IMR-90 (cell line): ENCODE measurements at places on chromosomes 5 and 9. TPM values are rescaled to one million over a fixed set of nuclear protein-coding genes. Genes with fewer than 3 reads are reported as not detected.
A peak's percentile ranks its signal among the peaks of the same experiment; 100 is the strongest.

Gene DAB2
- total RNA-seq, result 50.0 and 97.2 TPM in 2 replicates

Gene DYNC2I2
- total RNA-seq, result 36.1 and 37.1 TPM in 2 replicates

Gene CDKN2B-AS1
- total RNA-seq, result 1.1 and 1.7 TPM in 2 replicates

Gene PCDHGA1
- total RNA-seq, result 0.83 and 0.90 TPM in 2 replicates

Gene PTGER4
- 7.9 and 10.6 TPM in 2 replicates for total RNA-seq

Gene DMGDH
- total RNA-seq, result under 0.01 and 0.18 TPM in 2 replicates

Gene WDR5
- 18.3 and 19.2 TPM in 2 replicates for total RNA-seq

GRCh38 chr5:19179571-19179970, 808.4 kb downstream of the CDH18 start:
- H3K27me3 ChIP-seq, result no peaks in the 10 kb centered on the region
- no peak overlapping the region for H3K27ac ChIP-seq

- H3K27ac ChIP-seq, result no peak overlapping the region
- no peaks in the 10 kb centered on the region; the same call in 1 of the 2 replicates for H3K27me3 ChIP-seq
- H3K4me1 ChIP-seq, result peaks cover 28% of the 10 kb centered on the region
- H3K36me3 ChIP-seq, result no peaks in the 10 kb centered on the region
Observed at GRCh38 chr5:139741823-139742172, 53.8 kb upstream of the PSD2 start.

DNA sequence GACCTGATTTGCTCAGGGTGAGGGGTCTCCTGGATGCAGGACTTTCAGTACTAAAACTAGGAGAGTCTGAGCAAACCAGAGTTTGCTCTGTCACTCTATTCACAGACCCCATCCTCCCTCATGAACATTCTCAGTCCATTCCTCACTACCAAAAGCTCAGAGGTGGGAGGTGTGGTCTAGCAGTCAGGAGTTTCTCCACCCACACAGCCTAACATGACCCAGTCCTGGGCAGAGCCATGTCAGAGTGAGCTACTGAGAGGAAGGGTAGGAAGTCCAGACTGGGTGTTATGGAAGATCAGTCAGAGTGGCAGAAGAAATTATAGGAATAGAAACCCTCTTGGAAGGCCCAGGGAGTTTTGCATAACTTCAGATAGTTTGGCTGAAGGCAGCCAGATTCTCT, 113.3 kb upstream of the GRAMD2B start:
- DNase-seq, result no peak
- no peak overlapping the region for H3K4me3 ChIP-seq
- H3K27ac ChIP-seq, result no peak overlapping the region
- H3K4me1 ChIP-seq, result no peaks in the 10 kb centered on the region
- peaks cover 2% of the 10 kb centered on the region; the same call in 1 of the 2 replicates for H3K27me3 ChIP-seq

- no peak overlapping the region for H3K4me3 ChIP-seq
- H3K27ac ChIP-seq, result no peak overlapping the region
- no peaks in the 10 kb centered on the region for H3K36me3 ChIP-seq
Observed at GRCh38 chr9:88498880-88499279, 36.1 kb upstream of the NXNL2 start.

DNA sequence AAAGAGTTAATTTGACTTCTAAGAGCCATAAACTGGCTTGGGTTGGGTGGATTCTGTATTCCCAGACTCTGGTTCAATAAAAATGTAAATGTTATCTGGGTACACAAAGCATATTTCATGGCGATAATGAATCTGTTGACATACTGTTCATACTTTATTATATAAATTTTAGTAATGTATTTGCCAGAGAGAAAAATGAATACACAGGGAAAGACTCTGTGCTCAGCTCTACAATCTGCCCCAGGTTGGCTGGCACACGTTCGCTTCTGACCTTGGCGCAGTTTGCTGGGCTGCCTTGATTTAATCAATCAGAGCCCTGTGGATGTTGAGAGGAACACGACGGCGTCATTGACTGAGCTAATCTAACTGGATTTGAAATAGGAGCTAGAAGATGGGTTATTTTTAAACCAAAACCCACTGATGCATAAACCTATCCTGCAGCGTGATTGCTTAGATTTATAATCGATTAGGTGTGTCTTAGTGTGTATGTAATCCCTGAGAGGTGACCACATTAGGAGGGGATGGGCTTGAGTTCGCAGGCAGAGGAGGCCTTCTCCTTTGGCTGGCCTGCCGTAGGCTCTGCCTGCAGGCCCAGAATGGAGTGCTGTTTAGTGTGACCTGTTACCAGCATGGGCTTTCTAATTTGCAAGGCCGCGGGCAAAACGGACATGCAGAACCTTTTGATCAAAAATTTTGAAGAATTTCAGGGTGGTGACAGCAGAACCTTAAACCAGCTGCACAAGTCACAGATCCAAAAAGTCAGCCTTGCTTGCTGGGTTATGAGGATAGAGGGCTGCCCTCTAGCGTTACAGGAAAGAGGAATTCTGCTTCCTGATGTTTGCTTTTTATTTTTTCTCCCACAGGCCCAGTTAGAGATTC, 3.9 kb upstream of the ADCY2 start:
- H3K36me3 ChIP-seq, result no peaks in the 10 kb centered on the region
- no peak overlapping the region for H3K27ac ChIP-seq
- H3K27me3 ChIP-seq, result no peaks in the 10 kb centered on the region; the same call in 1 of the 2 replicates
- H3K4me1 ChIP-seq, result no peaks in the 10 kb centered on the region
- no peak overlapping the region for H3K4me3 ChIP-seq

GRCh38 chr5:89991592-89991991, 418.0 kb downstream of the CETN3 start:
- DNase-seq, result no peak
- H3K4me1 ChIP-seq, result no peaks in the 10 kb centered on the region
- no peak overlapping the region for H3K4me3 ChIP-seq

GRCh38 chr9:93567271-93567959, 9.0 kb upstream of the PHF2 start:
- peak overlapping the region; percentile 85 for H3K27ac ChIP-seq
- H3K27me3 ChIP-seq, result no peaks in the 10 kb centered on the region
- peaks cover 7% of the 10 kb centered on the region for H3K4me1 ChIP-seq
- peak overlapping the region; percentile 51 for H3K4me3 ChIP-seq
- H3K36me3 ChIP-seq, result peaks cover 16% of the 10 kb centered on the region
- no peak for DNase-seq

GRCh38 chr5:137226081-137226480, 273.0 kb downstream of the SPOCK1 start:
- no peak overlapping the region for H3K27ac ChIP-seq
- no peaks in the 10 kb centered on the region for H3K36me3 ChIP-seq
- no peak for DNase-seq
- H3K4me3 ChIP-seq, result no peak overlapping the region

- DNase-seq, result no peak
- H3K27ac ChIP-seq, result no peak overlapping the region
- no peaks in the 10 kb centered on the region for H3K36me3 ChIP-seq
- H3K4me3 ChIP-seq, result no peak overlapping the region
- H3K4me1 ChIP-seq, result no peaks in the 10 kb centered on the region
- peaks cover 5% of the 10 kb centered on the region; the same call in 1 of the 2 replicates for H3K27me3 ChIP-seq
Observed at GRCh38 chr5:151528996-151529395, 62.1 kb downstream of the FAT2 start.

- H3K4me1 ChIP-seq, result peaks cover 32% of the 10 kb centered on the region
- no peaks in the 10 kb centered on the region for H3K27me3 ChIP-seq
- no peaks in the 10 kb centered on the region for H3K36me3 ChIP-seq
- no peak for DNase-seq
Observed at GRCh38 chr5:111743512-111743911, 13.5 kb downstream of the NREP start.

DNA sequence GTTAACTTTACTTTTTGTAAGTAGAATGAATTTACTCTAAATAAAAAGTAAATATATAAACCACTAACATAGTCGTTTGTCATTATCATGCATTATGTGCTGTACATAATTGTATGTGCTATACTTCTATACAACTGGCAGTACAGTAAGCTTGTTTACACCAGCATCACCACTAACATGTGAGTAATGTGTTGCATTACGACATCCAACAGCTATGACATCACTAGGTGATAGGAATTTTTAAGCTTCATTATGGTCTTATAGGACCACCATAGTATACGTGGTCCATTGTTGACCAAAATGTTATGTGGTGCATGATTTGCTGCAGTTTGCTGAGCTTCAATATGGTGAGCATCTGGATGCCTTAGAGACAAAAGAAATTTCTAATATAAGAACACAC, 819.1 kb upstream of the GRAMD2B start:
- no peaks in the 10 kb centered on the region for H3K36me3 ChIP-seq
- no peak overlapping the region for H3K27ac ChIP-seq
- H3K4me1 ChIP-seq, result no peaks in the 10 kb centered on the region
- no peaks in the 10 kb centered on the region for H3K27me3 ChIP-seq
- H3K4me3 ChIP-seq, result no peak overlapping the region

DNA sequence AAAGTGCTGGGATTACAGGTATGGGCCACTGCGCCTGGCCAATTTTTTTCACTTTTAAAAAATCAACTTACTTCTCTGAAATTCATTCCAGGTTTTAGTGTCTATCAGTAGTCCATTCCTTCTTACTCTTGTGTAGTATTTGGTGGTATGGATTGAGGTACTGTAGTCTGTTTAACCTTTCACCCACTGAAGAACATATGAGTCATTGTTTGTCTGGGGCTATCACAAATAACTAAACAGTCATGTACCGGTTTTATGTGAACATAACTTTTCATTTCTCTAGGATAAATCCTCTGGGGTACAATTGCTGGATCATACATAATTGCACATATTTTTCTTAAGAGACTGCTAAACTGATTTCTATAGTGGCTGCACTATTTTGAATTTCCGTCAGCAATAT, 1188.0 kb upstream of the CDH9 start:
- no peaks in the 10 kb centered on the region for H3K4me1 ChIP-seq
- H3K27ac ChIP-seq, result no peak overlapping the region
- H3K27me3 ChIP-seq, result no peaks in the 10 kb centered on the region
- H3K4me3 ChIP-seq, result no peak overlapping the region
- H3K36me3 ChIP-seq, result no peaks in the 10 kb centered on the region
- DNase-seq, result no peak
